ENCODE measurements at places on chromosomes 7 and 10.

- peaks cover 6% of the 10 kb centered on the region for H3K27me3 ChIP-seq
- no peaks in the 10 kb centered on the region for H3K4me1 ChIP-seq
- H3K4me3 ChIP-seq = no peak overlapping the region
- DNase-seq = no peak
These were observed 23.9 kb upstream of the DNAJB6 start for GRCh38 chr7:157312941-157313340.

GRCh38 chr10:47184273-47184672, 115.7 kb upstream of the GDF10 start:
- H3K4me1 ChIP-seq = no peaks in the 10 kb centered on the region
- H3K36me3 ChIP-seq = no peaks in the 10 kb centered on the region
- no peak overlapping the region for H3K4me3 ChIP-seq
- DNase-seq = no peak

DNA sequence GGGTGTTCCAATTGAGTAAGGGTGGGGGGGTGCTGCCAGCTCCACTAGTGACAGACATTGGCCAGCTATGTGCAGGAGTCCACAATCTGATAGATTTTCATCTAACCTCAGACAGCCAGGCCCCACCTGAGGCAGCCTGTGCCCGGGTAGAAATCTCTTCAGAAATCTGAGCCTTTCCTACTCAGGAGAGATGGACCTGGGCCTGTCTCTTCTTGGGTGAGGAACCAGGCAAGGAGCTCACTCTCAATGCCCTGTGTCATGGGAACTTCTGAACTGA, 86.9 kb downstream of the UBE2H start:
- H3K27me3 ChIP-seq = no peaks in the 10 kb centered on the region
- H3K36me3 ChIP-seq = no peaks in the 10 kb centered on the region

- H3K27me3 ChIP-seq = no peaks in the 10 kb centered on the region
- H3K4me1 ChIP-seq = peaks cover 13% of the 10 kb centered on the region
- H3K27ac ChIP-seq = no peak overlapping the region
- DNase-seq = no peak
- no peaks in the 10 kb centered on the region for H3K36me3 ChIP-seq
- H3K4me3 ChIP-seq = no peak overlapping the region
These were observed 75.9 kb downstream of the ADARB2 start for GRCh38 chr10:1661416-1661815.

DNA sequence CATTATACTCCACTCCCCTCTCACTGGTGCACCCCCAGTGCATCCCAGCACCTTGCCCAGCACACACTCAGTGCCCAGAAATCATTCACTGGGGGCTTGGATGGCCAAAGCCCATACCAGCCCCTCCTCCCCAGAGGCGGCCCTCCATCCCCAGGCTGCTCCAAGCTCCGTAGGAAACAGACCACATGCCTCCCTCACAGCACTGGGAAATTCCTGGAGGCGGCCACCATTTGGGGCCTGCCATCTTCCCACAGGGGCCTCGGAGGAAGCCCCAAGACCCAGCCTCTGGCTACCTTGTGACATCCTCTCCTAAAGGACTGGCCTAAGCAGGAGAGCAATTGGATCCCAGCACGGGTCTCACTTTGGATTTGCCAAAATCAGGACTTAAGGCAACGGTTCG, 49.7 kb downstream of the FOXL3 start:
- H3K36me3 ChIP-seq = no peaks in the 10 kb centered on the region
- no peak for DNase-seq
- H3K4me3 ChIP-seq = no peak overlapping the region
- no peaks in the 10 kb centered on the region for H3K4me1 ChIP-seq

- DNase-seq = no peak
- no peak overlapping the region for H3K4me3 ChIP-seq
- H3K27me3 ChIP-seq = no peaks in the 10 kb centered on the region
- no peaks in the 10 kb centered on the region for H3K4me1 ChIP-seq
- H3K36me3 ChIP-seq = no peaks in the 10 kb centered on the region
These were observed 655.9 kb upstream of the IGFBP3 start for GRCh38 chr7:46576950-46577349.

GRCh38 chr7:121429798-121430197, 33.7 kb upstream of the FAM3C start:
- H3K27me3 ChIP-seq = no peaks in the 10 kb centered on the region
- H3K36me3 ChIP-seq = no peaks in the 10 kb centered on the region
- no peak overlapping the region for H3K27ac ChIP-seq
- H3K4me3 ChIP-seq = no peak overlapping the region
- DNase-seq = no peak

GRCh38 chr10:88702848-88703597, 3.0 kb upstream of the LIPK start:
- no peak overlapping the region for H3K4me3 ChIP-seq
- no peak overlapping the region for H3K27ac ChIP-seq
- H3K36me3 ChIP-seq = no peaks in the 10 kb centered on the region

- peaks cover 3% of the 10 kb centered on the region for H3K4me1 ChIP-seq
- H3K4me3 ChIP-seq = no peak overlapping the region
- H3K27me3 ChIP-seq = no peaks in the 10 kb centered on the region
- no peak for DNase-seq
- no peaks in the 10 kb centered on the region for H3K36me3 ChIP-seq
- H3K27ac ChIP-seq = no peak overlapping the region
These were observed 46.3 kb downstream of the PDK4 start for GRCh38 chr7:95549818-95550529.
